ENCODE measurements at places on chromosomes 6 and 20.

- DNase-seq = no peak
Measured at GRCh38 chr20:32168184-32168910, 39.2 kb downstream of the PLAGL2 start.

DNA sequence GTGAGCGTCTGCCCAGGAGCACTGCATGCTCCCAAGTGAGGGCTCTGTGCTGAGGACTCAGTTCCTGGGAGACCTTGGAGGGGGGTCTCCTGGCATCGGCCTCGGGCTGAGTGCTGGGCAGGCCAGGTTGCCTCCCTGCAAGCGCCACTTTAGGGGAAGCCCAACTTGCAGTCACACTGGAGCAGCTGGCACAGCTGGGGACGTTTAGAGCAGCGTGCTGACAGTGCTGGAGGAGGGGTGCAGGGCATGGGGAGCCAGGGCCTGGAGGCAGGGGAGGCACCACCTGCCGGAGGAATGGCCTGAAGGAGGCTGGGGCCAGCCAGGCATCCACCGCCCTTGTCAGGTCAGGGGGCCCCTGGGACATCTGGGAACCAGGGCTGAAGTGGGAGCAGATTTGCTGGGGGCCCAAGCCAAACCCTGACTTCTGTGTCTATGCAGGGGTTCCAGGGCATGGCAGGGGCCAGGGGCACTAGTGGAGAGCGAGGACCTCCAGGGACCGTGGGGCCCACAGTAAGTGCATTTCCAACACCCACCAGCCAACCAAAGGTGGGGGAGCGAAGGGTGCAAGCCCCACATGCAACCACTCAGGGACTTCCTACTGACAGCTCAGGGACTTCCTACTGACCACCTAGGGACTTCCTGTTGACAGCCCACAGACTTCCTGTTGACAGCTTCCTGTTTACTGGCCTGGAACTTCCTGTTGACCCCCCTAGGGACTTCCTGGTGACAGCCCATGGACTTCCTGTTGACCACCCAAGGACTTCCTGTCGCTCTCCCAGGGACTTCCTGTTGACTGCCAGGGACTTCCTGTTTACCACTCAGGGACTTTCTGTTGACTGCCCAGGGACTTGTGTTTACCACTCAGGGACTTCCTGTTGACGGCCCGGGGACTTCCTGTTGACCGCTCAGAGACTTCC lies 33.6 kb downstream of the COL20A1 start:
- DNase-seq = no peak

- DNase-seq = no peak
Measured at GRCh38 chr20:4053071-4053919, 37.9 kb upstream of the RNF24 start.

DNA sequence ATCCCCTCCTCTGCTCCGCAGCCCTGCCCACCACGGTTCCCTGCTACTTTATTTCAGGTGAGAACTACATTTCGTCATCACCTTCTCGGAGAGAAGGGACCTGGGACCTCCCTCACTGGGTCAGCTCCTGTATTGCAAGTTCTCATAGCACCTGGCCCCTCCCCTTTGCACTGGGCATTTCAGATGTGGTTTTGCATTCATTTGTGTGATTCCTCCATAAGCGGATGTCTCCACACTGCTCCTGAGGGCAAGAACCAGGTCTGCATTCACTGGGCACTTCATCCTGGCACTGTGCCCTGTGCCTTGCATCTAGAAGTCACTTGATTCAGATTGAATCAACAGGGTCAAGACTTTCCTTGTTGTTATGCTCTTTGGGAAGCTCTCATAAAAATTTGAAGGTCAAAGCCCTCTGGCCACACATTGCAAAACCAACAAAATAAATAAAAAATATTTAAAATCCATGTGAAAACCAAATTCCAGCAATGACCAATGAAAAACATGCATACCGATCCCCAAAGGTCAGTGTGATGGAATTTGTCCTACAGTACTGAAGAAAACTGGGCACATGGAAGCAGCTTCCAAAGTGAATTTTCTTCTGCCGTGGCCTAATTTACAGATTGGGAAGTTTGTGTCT lies 89.1 kb upstream of the F13A1 start:
- no peak for DNase-seq

DNA sequence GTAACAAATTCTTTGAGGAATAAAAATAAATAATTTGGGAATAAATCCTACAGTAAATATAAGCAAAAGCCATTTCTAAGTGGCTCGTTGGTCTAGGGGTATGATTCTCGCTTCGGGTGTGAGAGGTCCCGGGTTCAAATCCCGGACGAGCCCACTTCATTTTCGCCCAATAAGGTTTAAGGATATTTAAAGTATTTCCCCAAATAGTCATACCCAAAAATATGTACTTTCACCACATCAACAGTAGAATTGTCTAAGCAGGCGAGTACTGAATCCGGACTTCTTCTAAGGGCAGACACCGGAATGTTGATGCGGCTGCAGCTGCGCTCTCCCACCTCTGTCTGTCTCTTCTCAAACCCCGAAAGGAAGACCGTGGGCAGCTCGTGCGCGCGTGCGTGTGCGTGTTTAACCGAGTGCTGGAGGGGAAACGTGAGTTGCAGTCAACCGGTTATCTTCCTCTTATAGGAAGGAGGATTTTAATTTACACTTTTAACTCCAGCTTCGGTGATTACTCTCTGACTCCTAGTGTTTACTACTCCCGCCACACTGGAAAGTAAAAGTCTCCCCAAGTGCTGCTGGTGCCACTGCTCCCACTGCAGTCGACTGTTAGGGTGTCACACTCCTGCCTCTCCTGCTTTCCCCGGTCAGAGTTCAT lies 155.7 kb upstream of the PRSS16 start:
- DNase-seq = peak; percentile 6

- no peak for DNase-seq
Measured at GRCh38 chr6:68313911-68314310, 321.2 kb upstream of the ADGRB3 start.

DNA sequence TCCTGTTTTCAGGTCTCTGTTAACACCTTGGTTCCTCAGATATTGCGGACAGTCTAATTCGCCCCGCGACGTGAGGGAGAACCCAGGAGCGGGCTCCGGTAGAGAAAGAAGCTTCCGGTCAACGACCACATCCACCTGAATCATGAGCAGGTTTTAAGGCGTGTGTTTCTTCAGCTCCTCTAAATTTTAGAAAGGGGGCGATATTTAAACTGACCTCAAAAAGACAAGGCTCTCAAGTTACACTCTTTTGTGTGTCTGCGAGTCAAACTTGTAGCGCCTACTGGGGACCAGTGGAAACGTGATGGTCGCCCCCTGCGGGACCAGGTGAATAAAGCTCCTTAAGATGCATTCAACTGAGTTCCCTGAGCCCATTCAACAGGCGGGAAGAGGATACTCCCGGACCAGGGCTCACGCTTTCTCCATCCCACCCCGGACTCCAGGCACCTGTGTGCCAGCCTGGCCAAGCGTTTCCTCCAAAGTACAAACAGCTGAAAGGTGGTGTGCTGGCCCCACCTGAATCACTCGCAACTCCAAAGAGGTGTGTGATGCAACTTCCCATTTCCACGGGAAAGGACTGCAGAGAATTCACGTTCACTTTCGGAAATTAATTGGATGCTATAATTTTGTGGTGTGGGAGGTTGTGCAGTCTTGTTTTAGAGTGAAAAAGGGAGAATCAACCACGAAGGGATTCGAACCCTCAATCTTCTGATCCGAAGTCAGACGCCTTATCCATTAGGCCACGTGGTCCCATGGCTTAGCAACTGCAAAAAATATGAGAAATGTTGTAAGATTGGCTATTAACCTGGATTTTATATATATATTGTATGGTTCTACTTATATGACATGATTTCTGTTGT lies 17.0 kb downstream of the GPX5 start:
- peak; percentile 59 for DNase-seq

DNA sequence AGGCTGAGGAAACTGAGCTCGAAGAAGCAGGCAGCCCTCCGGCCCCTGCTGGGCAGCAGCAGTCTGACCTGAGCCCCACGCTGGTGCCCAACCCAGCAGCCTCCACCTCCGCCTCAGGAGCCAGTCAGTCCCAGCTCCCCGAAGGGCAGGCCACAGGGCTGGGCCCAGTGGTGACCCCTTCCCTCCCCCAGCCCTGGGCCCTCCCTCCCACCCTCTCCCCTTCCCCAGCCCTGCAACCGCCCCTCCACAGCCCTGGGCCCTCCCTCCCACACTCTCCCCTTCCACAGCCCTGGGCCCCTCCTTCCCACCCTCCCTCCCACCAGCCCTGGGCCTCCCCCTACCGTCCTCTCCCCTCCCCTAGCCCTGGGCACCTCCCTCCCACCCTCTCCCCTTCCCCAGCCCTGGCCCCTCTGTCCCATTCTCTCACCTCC lies 115.0 kb downstream of the TAF4 start:
- no peak for DNase-seq

- DNase-seq = no peak
Measured at GRCh38 chr6:106377061-106377540, 16.6 kb downstream of the CRYBG1 start.

- DNase-seq = no peak
Measured at GRCh38 chr20:35007413-35007812, 51.7 kb downstream of the MYH7B start.

- DNase-seq = no peak
Measured at GRCh38 chr6:91482498-91482897, 895.6 kb upstream of the MAP3K7 start.

GRCh38 chr20:48690888-48691287 lies 136.9 kb downstream of the PREX1 start:
- no peak for DNase-seq

- DNase-seq = no peak
Measured at GRCh38 chr6:138258991-138259390, 40.7 kb upstream of the PBOV1 start.

- peak; percentile 50 for DNase-seq
Measured at GRCh38 chr20:47258745-47259695, 97.5 kb downstream of the ZMYND8 start.

DNA sequence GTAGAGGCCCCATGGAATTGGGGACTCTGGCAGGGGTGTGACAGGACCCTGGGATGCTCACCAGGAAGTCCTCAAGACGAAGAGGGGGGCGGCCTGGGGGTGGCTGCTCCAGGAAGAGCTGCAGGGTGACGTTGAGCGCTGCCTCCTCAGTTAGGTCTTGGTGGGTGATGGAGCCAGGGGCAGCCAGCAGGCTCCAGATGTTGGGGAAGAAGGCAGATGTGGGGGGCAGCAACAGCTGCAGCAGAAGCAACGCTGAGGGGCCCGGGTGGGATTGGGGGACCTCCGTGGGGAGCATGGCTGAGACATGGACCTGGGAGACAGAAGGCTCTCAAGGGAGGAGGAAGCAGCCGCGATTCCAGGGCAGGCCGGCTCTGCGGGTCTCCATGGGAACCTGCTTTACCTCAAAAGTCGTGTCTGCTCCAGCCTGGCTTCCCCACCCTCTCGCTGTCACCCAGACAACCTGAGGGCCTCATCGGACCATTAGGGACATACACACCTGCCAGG lies 591 bp downstream of the VWA7 start:
- DNase-seq = no peak

DNA sequence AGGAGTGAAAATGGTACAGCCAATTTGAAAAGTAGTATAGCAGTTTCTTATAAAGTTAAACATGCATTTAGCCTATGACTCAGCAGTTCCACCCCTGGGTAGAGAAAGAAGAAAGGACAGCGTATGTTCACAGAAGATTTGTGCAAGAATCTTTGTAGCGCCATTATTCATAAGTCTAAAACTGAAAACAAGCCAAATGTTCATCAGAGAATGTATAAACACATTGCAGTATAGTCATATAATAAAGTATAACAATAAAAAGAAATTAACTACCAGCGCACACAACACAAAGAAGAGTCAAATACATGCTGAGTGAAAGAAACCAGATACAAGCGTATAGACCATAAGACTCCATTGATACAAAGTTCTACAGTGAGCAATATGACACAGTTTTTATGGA lies 294.0 kb downstream of the SAMD5 start:
- DNase-seq = no peak

- no peak for DNase-seq
Measured at GRCh38 chr20:10537850-10538480, 102.9 kb downstream of the SLX4IP start.

DNA sequence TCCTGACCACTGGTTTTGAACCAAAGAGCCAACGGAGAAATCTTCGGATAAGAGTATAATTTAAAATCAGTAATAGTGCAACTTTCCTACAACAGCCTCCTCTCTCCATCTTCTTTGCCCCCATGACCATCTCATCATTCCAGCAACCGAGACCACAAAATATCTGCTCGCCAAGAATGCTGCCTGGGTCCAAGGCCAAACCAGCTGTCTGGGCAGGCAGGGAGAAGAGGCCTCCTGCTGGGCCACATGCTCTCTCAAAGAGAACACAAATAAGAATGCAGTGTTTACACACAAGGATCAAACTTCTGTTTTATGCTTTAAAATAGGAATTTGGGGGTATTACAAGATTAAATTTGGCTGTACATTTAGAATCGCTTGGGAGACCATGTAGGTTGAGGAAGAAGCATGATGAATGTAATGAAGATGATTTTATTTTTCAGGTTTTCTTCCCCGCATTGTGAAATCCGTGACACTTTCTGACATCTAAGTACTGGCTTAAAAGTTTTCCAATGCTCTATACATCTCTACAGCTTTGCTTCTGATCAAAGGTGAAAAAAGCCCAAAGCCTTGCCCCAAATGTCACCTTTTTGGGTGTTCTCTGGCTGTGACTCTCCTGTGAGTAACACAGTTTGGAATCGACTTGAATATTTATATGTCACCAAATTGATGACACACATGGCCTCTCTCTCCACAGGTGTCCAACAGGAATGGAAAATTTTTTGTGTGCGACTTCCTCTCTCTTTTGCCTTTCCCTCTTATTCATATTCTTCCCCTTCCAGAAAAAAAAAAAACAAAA lies 79.4 kb upstream of the PROKR2 start:
- no peak for DNase-seq

DNA sequence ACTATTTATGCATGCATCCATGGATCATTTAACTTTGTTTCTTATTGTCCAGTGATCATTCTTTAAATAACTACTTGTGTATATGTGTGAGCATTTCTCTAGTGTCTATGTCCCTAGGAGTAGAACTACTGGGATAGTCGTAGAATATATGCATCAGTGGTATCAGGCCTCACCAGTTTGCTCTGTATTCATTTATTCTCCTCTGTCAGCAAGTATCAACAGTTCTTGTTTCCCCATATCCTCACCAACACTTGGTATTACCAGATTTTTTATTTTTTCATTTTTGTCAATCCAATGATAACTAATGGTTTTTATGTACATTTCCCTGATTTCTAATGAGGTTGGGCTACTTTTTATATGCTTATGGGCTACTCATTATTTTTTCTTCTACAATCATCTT lies 27.9 kb downstream of the CTNNBL1 start:
- DNase-seq = no peak

Measured in putamen (tissue), 1 donor.